HEK293T (cell line): ENCODE measurements at places on chromosomes 11 and 22.
A peak's percentile ranks its signal among the peaks of the same experiment; 100 is the strongest.

DNA sequence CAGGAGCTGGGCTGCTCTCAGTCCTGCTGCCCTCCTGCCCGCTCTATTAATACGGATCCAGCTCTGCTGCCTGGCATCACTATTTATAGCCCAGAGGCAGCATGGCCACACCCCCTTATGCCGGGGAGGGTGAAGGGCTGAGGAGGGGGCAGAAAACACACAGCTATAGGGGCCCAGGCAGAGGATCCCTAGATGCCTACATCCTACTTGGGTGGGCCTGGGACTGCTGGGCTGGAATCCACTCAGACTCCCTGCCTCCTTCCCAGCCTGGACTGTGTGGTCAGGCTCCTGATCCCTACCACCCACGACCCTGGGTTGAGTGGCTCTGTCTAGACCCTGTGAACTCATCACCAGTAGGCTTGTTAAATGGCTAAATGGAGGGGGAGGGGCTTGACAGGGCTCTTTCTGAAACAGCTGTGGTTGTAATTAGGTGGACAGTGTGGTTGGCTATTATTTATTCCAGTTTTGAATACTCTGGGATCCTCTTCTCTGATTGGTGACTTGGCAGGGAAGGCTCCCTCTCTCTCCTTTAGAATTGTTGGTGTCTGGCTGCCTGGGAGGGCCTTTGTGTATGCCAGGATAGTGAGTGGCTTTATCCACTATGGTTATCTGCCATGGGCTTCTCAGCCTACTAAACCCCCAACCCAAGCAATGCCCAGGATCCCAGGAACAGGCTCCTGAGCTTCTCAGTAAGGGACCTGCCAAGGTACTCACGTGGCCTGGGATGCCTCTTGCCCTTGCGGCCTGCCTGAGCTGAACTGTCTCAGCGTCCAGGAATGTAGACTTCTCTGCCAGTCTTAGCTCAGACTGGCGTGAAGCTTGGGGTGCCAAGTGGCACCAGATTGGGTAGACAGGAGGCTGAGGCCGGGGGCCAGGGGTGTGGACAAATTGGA, 15.2 kb downstream of the PHLDB1 start:
- no peak for DNase-seq

GRCh38 chr11:106077609-106078455, at the start of gene AASDHPPT:
Gene AASDHPPT (plus strand): TSS chr11:106077662. CDS start chr11:106077711, 49 bp downstream.
- peak; percentile 22 for DNase-seq

DNA sequence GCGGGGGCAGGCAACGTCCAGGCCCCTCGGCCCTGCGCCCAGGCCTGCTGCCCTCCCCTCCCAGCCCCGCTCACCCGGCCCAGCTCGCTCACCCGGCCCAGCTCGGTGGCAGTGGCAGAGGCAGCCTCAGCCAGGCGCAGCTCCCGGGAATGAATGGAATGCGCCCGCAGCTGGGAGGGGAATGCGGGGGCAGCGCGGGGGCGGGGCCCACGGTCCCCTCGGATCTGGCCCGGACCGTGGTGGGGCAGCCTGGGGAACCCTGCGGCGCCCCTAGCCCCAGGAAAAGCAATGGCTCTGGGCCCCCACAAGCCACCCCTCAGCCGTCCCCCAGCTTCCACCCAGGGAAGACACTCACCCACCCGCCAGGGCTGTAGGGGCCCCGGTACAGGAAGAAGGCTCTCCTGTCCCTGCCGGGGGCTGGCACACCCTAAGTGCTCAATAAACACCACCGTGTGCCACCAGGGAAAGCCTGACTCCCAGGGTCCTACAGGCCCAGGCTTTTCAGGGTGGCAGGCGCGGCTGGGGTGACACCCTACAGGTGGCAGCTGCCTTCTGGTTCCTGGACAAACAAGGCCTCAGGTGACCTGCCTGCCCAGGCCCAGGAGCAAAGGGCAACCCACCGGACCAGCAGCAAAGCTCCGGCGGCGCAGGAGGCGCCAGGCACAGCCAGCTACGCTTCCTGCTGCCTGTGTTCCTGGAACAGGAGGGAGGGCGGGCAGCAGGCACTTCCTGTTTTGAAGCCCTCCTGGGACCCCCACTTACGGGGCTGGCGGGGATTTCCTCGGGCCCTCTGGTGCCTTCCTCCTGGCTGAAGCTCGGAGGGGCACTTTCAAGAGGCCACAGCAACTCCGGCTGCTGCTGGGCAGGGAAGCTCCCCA, 13.8 kb downstream of the PLXNB2 start:
- DNase-seq, result no peak

GRCh38 chr11:109958821-109959166, 134.4 kb upstream of the ZC3H12C start:
- no peak for DNase-seq

GRCh38 chr11:74707602-74708510, 23.4 kb downstream of the CHRDL2 start:
- DNase-seq, result no peak

DNA sequence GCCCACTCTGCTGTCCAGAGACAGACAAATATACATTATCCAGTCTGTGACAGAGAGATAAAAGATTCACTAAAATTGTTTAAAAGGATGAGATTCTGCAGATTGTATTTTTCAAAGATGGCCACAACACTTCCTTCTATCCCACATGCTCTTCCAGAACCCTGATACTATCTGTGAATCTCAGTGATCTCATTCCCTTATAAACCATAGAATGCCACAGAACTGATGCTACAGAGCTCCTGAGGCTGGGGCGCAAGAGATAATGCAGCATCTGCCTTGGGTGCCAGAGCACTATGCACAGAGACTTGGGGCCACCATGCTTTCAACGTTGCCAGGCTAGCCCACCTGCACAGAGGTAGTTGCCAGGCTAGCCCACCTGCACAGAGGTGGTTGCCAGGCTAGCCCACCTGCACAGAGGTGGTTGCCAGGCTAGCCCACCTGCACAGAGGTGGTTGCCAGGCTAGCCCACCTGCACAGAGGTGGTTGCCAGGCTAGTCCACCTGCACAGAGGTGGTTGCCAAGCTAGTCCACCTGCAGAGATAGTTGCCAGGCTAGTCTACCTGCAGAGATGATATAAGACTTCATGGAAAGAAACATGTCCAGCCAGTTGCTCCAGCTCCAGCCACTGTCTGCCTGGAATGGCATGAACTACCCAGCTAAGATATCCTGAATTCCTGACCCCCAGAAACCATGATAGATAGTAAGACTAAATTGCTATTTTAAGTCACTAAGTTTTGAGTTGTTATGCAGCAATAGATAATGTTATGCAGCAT, 17.6 kb upstream of the SEPTIN5 start:
- DNase-seq, result no peak

- no peak for DNase-seq
Measured at GRCh38 chr11:34331329-34331728, 26.5 kb downstream of the ABTB2 start.
